ENCODE measurements at places on chromosomes 2 and 18.

- DNase-seq = no peak
Observed at GRCh38 chr2:159982270-159982669, 80.1 kb downstream of the PLA2R1 start.

GRCh38 chr2:112006076-112006410 is 49.0 kb upstream of the TMEM87B start:
- DNase-seq = no peak

- DNase-seq = no peak
Observed at GRCh38 chr2:111227716-111228141, 107.0 kb downstream of the BCL2L11 start.

GRCh38 chr2:42274863-42275262 is 86.2 kb downstream of the COX7A2L start:
- no peak for DNase-seq

DNA sequence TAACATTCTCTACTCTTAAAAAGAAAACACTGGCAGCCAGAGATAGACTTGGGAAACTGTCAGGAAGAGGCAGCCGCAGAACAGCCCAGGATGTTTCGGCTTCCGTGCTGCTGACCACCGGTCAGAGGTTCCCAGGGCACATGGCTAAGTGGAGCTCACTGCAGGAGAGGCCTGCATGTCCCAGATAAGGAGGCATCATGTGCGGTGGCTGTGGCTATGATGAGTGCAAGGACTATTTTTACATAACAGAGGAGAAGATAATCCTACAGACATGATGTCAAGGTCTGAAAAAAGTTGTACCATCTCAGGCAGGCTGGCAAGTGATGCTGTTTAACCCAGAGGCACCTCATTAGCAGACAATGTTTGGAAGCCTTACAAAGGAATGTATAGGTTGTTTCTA is 252.3 kb downstream of the CYRIA start:
- DNase-seq = no peak

GRCh38 chr2:48415836-48416515 is 114.0 kb upstream of the STON1 start:
- DNase-seq = no peak

GRCh38 chr2:209918251-209918650 is 84.2 kb upstream of the RPE start:
- DNase-seq = no peak

GRCh38 chr2:81436256-81436655 is 1131.7 kb upstream of the LRRTM1 start:
- DNase-seq = no peak

GRCh38 chr18:53947092-53947640 is 277.3 kb downstream of the MBD2 start:
- DNase-seq = no peak

DNA sequence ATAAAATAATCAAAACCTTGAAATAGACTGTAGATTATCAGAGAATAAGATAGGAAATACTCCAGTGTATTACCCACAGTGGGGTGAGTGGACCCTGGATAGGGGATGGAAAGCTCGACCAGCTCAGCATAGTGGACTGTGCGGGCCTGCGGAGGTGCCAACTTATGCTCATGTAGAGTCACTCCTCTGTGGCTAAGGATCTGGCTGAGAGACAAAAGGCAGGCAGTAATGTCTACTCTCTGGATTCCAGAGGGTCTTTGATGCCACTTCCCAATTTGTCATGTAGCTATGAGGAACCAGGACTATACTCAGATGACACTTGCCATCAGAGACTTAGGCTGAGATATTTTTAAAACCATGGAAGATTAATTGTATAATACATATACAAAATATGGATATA is 101.9 kb upstream of the MCFD2 start:
- no peak for DNase-seq

DNA sequence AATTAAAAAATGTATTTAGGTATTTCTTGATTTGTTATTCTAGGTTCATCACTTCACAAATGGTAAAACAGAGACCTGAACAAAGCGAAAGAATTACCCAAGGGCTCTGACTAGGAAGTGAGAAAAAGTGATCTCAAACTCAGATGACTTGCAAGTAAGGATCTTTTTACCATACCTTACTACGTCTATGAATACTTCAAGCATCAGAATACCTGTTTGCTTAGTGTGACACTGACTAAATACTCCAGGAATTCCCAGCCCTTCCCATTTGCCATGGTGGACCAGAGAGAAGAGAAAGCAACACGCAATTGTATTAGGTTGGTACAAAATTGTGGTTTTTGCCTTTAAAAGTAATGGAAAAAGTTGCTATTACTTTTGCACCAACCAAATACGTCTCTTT is 35.8 kb upstream of the FIGN start:
- DNase-seq = no peak

DNA sequence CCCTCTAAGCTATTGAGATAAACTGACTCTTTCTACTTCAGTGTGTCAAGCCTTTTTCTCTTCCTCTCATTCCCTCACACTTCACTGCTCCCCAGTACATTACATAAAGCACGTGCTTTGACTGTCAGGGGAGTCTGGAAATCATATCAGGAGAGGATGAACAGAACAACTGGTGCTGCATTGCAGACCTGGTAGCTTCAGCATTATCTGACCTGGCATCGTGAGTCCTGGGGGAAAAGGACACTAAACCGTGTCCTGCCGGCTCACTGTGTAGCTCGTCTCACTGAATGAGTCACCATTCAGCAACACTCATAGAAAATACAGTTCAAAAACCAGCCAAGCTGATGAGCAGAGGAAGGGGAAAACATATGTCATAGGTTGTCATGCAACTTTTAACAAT is 108.5 kb upstream of the UNC80 start:
- no peak for DNase-seq

- DNase-seq = no peak
Observed at GRCh38 chr2:33521791-33522281, 45.4 kb downstream of the RASGRP3 start.

DNA sequence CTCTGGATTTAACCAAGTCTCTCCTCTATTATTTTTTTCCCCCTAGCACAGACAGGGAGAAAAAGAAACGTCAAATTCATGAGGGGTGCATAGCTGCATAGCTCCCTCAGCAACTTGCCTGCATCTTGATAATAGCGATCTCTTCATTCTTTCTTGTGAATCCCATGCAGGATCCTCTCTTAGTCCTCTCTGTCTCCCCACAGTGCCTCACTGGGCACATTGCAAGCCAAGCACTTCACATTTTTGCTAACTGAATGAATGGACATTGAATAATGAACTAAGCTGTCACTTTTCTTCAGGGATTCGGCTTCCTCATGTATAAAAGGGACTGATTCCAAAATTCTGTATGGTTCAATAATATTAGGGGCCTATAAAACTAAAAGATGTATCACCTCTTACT is 2.9 kb upstream of the EPB41L3 start:
- no peak for DNase-seq

GRCh38 chr2:145374165-145374564 is 854.2 kb upstream of the ZEB2 start:
- DNase-seq = no peak

DNA sequence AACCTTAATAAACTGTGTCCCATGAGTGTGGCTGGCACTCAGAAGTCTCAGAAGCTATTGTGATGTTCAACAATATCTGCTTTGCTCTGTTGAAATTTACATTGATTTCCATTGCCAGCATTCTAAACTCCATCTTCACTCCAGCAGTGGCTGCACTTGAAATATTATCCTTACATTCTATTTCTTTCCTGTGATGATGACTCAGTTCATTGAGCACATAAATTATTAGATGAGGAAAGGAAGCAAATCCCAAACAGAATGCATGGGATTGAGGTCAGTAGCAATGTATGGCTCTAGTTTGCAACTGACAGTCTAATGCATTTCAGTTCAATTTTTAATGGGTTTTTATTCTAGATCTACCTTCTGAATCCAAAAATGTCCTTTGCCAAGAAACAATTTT is 92.4 kb upstream of the TTN start:
- DNase-seq = no peak

- no peak for DNase-seq
Observed at GRCh38 chr2:70873541-70873940, 37.9 kb upstream of the CD207 start.

GRCh38 chr18:34990597-34990996 is 50.6 kb upstream of the MAPRE2 start:
- no peak for DNase-seq

GRCh38 chr2:199273042-199273511 is 184.7 kb downstream of the SATB2 start:
- no peak for DNase-seq

DNA sequence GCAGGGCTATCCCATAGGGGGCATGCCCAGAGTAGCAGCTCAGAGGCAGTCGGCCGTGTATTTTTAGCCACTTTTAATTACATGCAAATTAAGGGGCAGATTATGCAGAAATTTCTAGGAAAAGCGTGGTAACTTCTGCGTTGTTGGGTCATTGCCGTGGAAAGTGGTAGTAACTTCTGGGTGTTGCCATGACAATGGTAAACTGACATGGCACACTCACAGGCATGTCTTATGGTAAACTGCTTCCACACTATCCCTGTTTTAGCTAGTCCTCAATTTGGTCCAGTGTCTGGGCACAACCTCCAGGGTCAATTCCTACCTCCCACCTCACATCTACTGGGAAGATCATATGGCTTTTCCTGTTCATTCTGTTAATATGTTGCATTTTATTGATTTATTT is 428.9 kb upstream of the FANCL start:
- no peak for DNase-seq

GRCh38 chr18:45856531-45856930 is 31.1 kb downstream of the SIGLEC15 start:
- DNase-seq = no peak

GRCh38 chr2:106085181-106085940 is 108.7 kb downstream of the UXS1 start:
- no peak for DNase-seq

GRCh38 chr2:113754160-113754559 is 2.3 kb downstream of the SLC35F5 start:
- no peak for DNase-seq

- no peak for DNase-seq
Observed at GRCh38 chr2:144517866-144518747, 1.8 kb downstream of the ZEB2 start.

DNA sequence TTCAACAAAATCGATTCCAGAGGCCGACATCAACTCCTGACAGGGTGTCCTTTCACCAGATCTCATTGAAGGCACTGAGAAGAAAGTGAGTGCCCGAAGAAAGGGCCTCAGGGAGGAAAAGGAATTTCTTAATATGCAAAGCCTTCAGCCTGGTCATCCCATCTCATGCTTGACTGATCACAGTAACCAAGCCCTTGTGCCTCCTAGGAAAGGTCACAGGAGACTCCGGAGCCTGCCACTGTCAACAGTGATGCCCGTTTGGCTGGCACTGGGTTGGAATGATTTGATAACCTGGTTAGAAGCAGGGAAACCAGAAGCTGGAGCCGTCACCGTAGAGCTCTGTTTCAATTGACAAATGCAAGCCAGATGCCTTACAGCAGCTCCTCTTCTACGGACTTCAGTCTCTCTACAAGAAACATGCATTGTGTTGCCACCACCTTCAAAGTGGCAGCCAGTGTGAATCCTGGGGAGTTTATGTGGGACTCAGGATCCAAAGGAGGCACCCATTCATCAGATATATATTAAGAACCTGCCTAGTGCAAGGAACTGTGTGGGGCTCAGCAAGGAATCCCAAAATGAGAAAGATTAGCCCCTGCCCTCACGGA is 24.6 kb downstream of the COX7A2L start:
- no peak for DNase-seq

- DNase-seq = no peak
Observed at GRCh38 chr2:60527762-60528161, 25.7 kb downstream of the BCL11A start.

DNA sequence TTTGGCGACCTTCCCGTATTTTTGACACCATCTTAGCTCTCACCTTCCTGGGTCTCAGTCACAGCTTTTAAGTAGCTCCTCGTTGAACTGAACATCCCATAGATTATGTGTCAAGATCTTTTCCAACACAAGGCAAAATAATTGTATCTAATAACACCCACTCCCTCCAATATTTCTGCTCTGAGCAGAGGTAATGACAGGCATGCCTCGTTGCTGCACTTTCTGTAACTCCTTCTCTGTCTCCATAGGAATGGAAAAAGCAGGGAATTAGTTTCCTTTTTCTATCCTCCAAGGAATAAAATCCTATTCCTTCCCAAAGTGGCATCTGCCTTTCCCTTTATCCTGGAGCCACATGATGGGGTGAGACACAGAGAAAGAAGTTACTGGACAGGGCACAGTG is 174.0 kb upstream of the CDH20 start:
- DNase-seq = no peak

GRCh38 chr2:215830304-215830703 is 183.0 kb downstream of the MREG start:
- no peak for DNase-seq

DNA sequence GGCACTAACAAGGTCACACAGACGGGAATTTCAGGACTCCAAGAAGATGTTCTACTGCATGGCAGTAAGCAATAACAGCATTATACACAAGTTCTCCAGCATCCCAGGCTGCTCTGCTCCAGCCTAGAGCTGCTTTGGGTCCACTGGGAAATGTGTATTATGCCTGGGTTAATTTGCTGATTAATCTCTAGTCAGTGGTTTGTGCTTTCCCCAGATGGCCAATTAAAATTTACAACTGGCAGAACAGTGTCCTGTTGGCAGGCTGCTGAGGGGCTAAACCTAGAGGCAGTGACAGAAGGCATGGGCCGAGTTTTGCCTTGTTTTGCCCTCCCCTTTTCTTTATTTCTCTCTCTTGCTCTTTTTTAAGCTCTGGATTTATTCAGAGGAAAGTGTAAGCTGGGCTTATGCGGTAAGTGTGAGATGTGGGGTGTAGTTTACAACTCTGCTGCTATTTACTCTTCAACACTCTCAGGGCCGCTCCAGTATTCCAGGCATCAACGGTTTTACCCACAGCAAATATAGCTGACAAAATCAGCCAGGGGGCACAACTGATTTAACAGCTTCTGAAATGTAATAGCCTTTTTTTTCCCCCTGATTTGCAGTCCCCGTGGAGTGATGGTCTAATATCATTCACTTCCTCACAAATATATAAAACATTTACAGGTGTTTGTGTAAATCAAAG is 348.0 kb downstream of the GPD2 start:
- DNase-seq = no peak

- no peak for DNase-seq
Observed at GRCh38 chr2:226963528-226963927, 127.7 kb downstream of the RHBDD1 start.

DNA sequence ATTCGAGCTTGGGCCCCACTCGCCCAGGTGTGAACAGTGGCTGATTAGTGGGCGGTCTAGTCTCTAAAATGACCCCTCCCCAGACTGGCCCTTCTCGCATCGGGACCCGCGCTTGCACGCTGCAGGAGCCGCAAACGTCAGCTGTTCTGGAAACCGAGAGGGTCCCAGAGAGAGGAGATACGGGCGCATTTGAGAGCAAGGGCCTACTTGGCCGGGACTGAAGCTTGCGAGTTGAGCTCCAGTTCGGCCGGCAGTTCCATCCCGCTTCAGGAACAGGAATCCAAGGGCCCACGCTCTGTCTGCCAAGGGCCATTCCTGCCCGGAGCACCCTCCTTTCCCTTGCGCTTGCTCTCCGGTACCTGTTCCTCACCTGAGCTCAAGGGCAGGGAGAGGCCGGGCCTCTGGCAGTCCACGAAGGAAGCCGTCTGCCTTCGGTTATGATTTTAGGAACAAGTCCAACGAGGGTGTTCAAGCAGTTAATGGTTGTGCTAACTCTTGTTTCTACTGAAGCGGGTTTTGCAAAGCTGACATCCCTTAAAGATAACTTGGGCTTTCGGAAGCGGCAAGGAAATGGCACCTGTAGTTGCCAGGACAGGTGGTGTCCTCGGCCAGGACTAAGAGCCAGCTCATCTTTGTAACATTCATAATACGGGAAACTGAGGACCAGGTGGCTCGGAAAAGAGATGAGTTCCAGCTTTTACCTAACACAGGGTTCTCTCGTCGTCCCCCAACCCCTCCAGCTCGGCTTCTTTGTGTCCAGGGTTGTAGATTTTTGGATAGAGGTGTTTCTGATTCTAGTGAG is 3.9 kb upstream of the DLX1 start:
- no peak for DNase-seq

GRCh38 chr2:37149626-37150322 is 7.0 kb downstream of the EIF2AK2 start:
- no peak for DNase-seq
